Activated T-cell treated with anti-CD3 and anti-CD28 coated beads, Interleukin-2, amount 50 U/mL, for 72 hours (primary cell): ENCODE measurements at places on chromosomes 13 and 19.

- no peak for DNase-seq
Observed at GRCh38 chr13:40469581-40470310, 196.7 kb downstream of the FOXO1 start.

DNA sequence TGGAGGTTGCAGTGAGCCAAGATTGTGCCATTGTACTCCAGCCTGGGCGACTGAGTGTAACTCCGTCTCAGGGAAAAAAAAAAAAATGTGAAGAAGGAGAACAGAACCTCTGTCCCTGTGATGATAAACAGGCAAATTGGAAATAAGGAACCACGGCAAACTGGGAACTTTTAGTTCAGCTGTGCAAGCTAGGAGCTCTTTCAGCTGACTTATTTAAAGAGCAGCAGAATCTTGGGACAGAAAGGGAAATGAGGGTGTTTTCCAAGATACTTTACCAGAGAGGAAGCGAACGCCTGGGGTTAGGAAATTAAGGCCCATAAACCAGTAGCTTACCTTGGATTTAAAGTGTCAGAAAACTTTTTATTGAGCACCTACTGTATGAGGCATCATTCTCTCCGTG lies 3.0 kb upstream of the UPF1 start:
- no peak for DNase-seq

DNA sequence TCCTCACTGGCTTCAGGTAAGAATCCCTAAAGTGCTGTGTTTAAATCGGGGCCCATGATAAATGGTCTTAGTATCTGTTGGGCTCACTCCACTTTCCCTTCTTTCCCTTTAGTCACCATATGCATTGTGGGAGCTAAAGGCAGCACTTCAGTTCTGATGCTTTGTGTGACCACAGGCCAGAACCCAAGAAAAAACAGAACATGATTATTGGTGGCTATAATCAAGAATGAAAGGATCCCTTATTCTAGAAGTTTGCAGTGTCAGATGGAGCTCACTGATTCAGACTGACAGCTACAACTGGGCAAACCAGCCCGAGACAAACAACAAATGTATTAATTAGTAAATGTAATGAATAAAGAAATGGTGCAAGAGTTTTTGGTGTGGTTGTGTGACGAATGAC lies 57.3 kb upstream of the POMP start:
- DNase-seq: no peak

- DNase-seq: no peak
Observed at GRCh38 chr13:89900104-89900765, 1447.3 kb upstream of the MIR17HG start.

GRCh38 chr19:11949201-11949600 lies 15.6 kb upstream of the ZNF763 start:
- no peak for DNase-seq

DNA sequence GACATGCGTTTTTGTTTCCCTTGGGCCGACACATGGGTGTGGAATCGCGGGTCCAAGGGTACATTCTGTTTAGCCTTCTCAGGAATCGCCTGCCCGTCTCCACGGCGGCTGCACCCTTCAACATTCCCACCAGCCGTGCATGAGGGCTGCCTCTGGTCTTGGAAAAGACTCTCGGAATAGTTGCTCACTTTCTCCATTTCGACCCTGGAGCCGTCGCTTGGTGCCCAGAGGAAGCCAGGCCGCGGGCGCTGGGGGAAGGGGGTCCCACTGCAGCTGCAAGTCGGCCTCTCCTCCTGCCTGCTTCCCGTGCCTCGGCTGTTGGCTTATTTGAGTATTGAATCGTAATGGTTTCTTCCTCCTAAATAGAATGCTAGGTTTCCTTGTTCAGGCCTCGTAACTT lies 51.5 kb downstream of the KDM4B start:
- no peak for DNase-seq

DNA sequence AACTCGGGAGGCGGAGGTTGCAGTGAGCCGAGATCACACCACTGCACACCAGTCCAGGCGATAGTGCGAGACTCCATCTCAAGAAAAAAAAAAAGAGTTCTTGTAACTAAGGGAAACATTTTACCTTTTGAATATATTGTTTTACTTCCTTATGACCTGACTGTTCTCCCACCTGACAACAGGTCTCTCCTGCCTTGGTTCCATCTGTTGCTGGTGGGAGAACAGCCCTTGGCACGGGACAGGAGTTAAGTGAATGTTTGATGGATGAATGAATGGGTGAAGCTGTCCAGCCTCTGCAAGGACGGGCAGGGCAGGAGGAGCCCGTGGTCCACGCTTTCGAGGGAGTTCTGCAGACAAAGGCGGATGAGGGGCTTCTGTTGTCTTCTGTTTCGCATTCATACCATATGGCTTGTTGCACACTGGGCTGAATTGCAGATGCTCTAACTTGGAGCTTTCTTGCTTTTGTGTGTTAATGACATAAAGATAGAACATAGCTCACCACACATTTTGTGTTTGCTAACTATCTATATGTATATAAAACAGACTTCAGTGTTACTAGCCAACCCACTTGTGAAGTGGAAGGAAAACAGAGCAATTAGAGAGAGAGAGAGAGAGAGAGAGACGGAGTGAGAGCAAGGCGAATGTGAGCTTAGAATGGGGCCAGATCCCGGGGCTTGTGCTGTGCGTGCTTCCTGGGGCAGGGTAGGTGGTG lies 16.2 kb upstream of the CCNE1 start:
- no peak for DNase-seq

GRCh38 chr13:61935710-61936109 lies 520.1 kb upstream of the PCDH20 start:
- no peak for DNase-seq

- DNase-seq: peak; percentile 37
Observed at GRCh38 chr19:10418485-10419199, 1.7 kb upstream of the PDE4A start.

GRCh38 chr13:46926916-46927590 lies 30.2 kb upstream of the HTR2A start:
- no peak for DNase-seq

GRCh38 chr13:98873377-98874028 lies 104.4 kb downstream of the DOCK9 start:
- peak; percentile 17 for DNase-seq

DNA sequence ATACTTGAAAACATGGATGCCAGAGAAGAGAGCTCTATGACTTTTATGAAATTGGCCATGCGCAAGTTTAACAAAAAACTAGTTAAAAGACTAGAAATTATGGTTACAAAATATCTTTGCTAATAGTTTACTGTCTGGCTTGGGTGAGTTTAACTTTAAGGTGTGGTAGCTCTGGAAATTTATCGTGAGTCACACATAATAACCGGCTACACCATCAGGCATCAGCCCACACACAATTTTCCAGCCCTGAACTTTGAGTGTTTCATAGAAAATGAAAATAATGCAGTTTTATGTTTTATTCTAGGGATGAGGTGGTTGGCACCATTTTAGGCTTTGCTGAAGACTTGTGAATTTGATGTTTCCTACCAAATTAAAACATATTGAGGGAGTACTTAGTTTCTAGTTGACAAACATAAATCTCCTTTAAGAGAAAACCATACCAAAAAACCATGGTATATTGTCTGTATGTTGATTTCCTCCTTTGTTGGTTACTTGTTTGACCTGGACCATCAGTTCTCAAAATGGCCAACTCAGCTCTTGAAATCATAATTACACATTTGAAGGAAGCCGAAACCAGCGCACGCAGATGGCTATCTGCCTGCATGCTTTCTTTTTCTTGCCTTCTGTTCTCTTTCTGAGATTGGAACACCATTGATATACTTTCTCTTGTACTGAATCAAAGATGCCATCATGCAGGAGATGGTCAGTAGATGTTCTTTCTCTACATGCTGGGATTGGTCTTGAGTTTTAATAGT lies 125.1 kb downstream of the AKAP11 start:
- DNase-seq: no peak

DNA sequence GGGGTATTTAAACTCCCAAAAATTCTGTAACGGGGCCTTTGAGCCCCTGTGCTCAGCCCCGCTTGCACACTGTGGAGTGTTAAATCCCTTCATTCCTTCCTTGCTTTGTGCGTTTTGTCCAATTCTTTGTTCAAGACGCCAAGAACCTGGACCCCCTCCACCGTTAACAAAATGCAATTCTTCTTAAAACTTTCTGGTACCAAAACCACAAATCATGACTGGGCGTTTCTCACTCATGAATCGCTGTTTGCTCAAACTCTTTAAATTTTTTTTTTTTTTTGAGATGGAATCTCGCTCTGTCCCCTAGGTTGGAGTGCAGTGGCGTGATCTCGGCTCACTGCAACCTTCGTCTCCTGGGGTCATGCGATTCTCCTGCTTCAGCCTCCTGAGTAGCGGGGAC lies 881 bp downstream of the ZNF20 start:
- no peak for DNase-seq

- no peak for DNase-seq
Observed at GRCh38 chr19:13827656-13828055, 32.4 kb downstream of the ZSWIM4 start.

GRCh38 chr13:89832827-89833226 lies 1514.7 kb upstream of the MIR17HG start:
- no peak for DNase-seq

- peak; percentile 74 for DNase-seq
Observed at GRCh38 chr19:920051-920864, 3.1 kb downstream of the KISS1R start.

GRCh38 chr19:30916238-30916637 lies 433.0 kb downstream of the TSHZ3 start:
- DNase-seq: no peak

DNA sequence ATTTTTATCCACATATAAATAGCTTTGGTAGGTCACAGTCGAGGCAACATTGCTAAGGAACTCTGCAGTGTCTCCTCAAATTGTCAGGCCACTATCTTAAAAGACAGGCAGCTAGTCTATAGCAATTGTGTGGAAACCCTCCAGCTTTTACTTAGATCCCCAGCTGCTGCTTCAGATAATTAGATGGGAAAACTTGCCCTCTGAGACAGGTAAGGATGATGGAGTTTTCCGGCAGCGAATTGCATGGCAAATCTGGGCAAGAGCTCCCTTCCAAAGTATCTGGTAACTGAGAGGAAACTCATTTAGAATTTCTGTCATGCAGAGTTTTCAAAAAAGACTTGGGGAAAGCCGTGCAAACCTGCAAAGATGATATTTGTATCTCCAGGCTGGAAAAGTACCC lies 886.2 kb downstream of the UQCRFS1 start:
- DNase-seq: no peak

- DNase-seq: peak; percentile 56
Observed at GRCh38 chr19:51259348-51260245, 8.7 kb downstream of the SIGLECL1 start.

GRCh38 chr19:50897191-50897607 lies 14.0 kb downstream of the KLK4 start:
- DNase-seq: no peak

DNA sequence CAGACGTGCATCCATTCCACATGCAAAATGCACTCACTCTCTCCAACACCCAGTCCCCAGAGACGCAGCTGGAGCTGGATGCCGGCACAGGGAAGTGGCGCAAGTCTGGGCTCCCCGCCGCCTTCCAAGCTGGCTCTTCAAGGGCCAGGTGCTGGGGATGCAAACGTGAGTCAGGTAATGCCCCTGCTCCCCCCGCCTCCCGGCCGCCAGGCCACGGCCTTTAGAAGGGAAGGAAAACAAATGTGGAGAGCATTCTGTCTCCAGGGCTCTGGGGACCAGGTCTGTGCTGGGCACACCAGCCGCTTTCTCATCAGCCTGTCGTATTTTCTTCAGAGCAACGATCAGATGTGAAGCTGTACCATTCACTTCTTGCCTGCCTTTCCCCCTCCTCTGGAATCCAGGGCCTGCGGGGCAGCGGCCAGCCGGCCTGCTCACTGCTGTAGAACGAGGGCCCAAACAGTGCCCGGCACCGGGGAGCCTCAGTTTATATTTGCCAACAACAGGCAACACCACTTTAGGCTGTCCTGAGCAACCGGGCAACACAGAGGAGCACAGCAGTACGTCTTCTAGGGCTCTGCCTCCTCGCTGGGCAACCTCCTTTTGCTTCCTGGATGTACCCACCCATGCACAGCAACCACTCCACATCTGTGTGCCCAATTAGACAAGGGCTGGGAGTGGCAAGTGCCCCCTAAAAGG lies 3.8 kb downstream of the RAB20 start:
- DNase-seq: no peak

- DNase-seq: no peak
Observed at GRCh38 chr13:21316376-21316775, 139.9 kb downstream of the MRPL57 start.

- DNase-seq: peak; percentile 26
Observed at GRCh38 chr19:53432088-53432661, 391 bp downstream of the ZNF761 start.

- no peak for DNase-seq
Observed at GRCh38 chr19:3175781-3176714, 2.5 kb upstream of the S1PR4 start.

GRCh38 chr13:39587939-39588338 lies 15.1 kb downstream of the LHFPL6 start:
- DNase-seq: no peak

GRCh38 chr13:27424246-27425157 lies at the start of gene GTF3A:
GTF3A (plus strand) TSS chr13:27424619.
- DNase-seq: peak; percentile 87

- DNase-seq: no peak
Observed at GRCh38 chr13:37158481-37158880, 53.0 kb upstream of the CSNK1A1L start.

- DNase-seq: no peak
Observed at GRCh38 chr13:21347753-21348318, 111.3 kb downstream of the ZDHHC20 start.

- DNase-seq: peak; percentile 80
Observed at GRCh38 chr19:35959040-35959967, 23.1 kb downstream of the LRFN3 start.

- no peak for DNase-seq
Observed at GRCh38 chr13:42056583-42056982, 8.1 kb downstream of the DGKH start.

- no peak for DNase-seq
Observed at GRCh38 chr19:30161770-30162169, 210.4 kb upstream of the ZNF536 start.

- DNase-seq: no peak
Observed at GRCh38 chr19:9735986-9736385, 32.6 kb downstream of the ZNF846 start.

DNA sequence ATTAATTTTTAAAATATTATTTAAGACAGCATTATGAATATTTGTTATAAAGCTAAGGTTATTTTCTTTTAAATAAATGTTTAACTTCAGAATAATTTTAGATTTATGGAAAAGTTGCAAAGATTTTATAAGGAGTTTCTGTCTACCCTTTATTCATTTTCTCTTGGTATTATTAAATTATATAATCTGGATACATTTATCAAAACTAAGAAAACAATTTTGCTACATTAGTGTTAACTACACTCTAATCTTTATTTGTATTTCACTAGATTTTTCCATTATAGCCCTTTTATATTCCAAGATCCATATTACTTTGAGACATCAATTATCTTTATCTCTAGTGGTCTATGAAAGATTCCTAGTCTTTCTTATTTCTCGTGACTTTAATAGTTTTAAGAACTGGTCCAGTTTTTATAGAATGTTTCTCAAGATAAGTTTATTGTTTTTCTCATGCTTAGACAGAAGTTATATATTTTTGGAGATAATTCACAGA lies 1243.7 kb upstream of the PCDH9 start:
- no peak for DNase-seq

- DNase-seq: no peak
Observed at GRCh38 chr19:46674416-46675178, 13.6 kb upstream of the DACT3 start.
